ENCODE measurements at places on chromosomes 7 and 10.

DNA sequence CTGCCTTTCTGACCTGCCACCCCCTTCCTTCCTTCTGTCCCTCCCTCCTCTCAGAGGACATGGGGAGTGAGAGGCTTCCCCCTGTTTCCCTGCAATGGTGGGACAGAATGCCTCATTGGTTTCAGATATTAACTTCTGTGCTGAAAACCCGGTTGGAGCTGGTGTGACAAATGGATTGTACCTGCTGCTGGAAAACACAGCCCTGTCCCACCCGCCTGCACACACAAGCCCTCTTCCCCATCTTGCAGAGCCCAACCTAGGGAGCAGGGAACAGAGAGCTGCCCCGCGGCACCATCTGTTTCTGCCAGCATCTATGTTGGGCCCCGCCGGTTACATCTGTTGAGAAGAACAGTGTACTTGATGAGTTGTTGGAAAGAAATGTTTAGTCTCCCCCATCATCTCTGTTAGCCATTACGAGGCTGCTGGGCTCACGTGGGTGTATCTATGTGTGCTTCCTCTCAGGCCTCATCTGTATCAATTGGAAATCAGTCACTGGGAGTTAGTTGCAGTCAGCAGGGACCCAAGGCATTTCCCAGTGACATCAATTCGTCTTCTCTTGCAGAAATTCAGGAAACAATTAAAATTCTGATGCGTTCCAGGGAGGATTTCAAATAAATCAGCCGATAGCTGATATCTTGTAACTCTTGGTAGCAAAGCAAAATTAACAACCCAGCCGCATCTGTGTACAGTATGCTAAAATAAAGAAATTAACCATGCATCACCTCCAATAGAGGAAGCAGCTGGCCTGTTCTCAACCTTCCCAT lies 725.6 kb upstream of the GALNT17 start:
- DNase-seq = peak; percentile 66

- no peak for DNase-seq
These were observed 49.5 kb downstream of the GNAI1 start for GRCh38 chr7:80183900-80184685.

DNA sequence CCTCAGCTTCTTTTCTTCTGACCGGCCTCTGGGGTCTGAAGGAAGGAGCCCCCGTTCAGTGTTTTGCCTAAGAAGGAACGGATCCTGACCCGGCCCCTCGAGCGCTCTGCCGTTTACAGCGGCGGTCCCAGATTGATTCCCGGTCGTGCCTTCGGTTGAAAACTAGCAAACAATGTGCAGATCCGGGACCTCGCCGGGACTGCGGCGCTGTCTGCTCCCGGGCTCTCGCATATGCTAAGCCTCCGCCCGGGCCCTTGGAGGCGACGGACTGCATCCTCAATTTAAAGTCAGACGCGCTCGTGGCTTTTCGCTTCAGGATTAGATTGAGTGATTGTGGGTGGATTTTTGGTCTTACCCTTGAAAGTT lies 559 bp downstream of the DBF4 start:
- peak; percentile 77 for DNase-seq

DNA sequence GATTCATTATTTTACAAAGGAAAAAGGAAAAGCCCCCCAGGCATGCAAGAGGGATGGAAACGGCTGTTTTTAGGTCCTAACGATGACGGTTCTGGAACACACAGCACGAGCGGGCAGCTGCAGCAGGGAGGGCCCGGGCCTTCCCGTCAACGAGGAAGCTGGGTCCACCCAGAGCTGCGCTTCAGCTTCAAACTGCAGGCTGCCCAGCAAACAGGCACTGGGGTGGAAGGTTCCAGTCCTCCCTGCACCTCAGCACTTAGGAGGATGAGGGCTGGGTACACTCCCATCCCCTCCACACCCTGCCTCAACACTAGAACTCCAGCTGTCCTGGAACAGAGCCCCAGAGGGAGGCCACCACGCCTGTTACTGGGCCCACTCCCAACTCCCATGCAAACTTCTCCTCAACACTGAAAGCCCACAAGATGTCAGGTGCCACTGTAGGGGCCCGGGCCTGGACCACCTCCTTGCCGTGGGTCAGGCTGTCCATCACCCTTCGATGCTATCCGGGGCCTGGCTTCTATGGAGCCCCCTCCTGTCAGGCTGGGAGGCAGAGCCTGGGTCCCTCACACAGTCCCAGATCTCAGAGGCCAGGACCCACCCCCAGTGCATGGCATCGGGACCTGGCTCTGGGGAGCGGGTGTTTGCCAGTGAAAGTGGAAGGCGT lies 33.0 kb downstream of the PAPOLB start:
- no peak for DNase-seq

GRCh38 chr10:1229116-1229515 lies 172.9 kb downstream of the WDR37 start:
- DNase-seq = no peak

DNA sequence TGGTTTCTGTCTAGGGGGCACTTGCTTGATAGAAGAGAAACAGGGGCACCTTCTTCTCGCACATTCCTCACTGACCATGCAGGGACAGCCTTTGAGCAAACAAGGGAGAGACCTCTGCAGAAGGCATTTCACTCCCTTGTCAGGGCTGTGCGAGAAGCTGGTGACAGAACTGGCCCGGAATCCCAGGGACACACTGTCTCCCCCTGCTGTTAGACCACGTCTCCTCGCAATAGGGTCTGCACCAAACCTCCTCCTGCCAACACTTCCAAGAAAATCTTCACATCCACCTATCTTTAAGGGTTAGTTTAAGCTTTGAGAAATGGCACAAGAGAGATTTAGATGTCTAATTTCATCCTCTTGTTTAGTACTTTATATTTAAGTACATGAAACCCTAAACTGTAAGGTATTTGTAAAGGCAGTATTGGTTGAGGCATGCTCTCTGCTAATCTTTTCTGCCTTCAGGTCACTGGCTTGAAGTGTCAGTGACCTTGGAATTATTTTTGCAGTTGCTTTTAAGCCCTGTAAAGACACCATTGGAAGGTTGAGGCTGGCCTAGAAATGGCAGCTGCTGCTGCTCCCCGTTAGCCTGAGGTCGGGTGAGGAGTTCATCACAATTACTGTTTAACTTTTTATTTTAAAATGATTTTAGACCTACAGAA lies 37.0 kb downstream of the RBM20 start:
- peak; percentile 62 for DNase-seq

GRCh38 chr7:28980451-28981160 lies 22.5 kb upstream of the TRIL start:
- peak; percentile 49 for DNase-seq

DNA sequence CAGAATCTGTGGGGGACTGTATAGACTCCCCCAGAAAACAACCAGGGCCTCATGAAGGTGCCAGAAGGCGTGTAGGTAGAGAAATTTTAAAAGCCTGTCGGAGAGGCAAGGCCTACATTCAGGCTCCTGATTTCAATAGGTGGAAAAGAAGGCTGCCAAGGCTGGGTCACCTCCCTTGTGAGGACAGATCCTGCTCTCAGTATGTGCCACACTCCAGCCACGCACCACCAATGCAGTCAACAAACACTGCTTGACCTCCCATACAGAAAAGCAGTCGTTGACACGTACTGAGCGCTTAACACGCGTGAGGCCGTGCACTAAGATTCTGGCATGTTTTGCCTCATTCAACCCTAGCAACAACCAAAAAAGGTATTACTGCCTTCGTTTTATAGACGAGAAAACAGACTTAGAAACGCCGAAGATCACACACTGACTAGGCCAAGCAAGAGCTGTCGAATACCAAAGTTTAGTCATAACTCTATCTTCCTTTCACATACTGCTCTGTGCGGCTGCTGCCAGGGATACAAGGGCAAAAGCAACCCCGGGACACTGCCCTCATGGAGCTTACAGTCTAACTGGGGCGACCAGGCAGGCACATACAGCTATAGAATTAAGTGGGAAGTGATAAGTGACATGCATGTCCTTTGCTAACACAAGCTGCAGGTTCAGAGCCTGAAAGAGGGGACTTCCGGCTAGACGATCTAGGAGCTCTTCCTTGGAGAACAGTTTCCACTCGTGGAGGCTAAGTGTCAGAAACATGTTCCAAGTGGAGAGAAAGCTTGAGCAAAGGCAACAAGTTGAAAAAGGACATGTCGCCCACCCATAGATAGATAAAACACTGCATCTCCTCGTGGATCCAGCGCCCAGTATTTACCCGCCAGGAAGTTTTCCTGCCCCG lies 797 bp upstream of the NKX2-3 start:
- DNase-seq = no peak

DNA sequence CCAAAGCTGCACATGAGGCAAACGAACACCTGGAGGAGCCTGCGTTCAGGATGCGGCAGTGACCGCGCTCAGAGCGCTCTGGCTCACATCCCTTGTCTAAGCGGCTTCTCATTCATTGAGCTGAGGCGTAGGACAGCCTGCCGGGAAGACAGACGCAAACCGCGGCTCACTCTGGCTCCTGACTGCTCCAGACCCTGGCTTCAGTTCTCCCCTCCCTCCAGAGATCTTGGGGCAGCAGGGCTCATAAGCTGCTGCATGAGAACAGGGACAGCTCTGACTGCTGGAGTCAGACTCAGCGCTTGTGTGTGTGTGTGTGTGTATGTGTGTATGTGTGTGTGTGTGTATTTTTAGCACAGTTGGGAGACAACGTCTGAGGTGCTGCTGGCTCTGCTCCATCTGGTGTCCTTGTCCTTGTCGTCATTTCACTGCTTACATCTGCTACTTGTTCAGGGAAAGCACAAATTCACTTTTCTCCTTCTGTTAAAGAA lies 15.8 kb upstream of the LYZL2 start:
- peak; percentile 67 for DNase-seq

DNA sequence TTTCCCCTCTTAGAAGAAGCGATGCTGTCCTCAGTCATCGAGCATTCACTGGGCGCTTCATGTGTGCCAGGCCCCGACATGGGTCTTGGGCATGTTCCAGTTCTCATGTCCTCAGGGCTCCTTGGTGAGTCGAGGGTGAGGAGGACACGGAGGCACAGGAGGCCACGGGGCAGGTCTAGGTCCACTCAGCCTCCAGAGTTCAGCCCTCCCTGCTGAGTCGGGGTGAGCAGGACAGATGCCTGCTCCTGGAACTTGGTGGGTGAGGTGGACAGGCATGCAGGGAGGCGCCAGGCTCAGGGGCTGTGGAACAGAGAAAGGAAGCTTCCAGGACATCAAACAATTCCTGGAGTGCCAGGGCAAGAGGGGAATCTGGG lies 87.4 kb downstream of the BMS1 start:
- no peak for DNase-seq

DNA sequence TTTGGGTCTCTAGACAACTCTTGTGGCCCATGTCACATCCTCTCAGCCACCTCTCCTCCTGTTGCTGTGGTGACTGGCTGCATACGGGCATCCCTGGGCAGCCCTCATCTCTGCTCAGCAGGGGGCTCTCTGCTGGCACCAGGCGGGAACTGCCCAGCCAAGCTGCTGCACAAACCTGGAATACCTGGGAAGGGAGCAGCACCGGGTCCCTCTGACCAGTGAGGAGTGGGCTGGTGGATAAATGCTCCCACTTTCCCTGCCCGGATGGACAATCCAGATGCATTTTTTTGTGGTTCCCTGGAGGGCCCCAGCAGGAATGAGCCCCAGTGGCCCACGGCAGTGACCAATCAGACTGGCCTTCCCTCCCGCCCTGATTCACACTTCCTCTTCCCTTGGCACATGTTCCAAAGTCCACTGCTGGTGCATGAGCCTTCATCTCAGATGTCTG lies 21.9 kb downstream of the GRID1 start:
- no peak for DNase-seq

DNA sequence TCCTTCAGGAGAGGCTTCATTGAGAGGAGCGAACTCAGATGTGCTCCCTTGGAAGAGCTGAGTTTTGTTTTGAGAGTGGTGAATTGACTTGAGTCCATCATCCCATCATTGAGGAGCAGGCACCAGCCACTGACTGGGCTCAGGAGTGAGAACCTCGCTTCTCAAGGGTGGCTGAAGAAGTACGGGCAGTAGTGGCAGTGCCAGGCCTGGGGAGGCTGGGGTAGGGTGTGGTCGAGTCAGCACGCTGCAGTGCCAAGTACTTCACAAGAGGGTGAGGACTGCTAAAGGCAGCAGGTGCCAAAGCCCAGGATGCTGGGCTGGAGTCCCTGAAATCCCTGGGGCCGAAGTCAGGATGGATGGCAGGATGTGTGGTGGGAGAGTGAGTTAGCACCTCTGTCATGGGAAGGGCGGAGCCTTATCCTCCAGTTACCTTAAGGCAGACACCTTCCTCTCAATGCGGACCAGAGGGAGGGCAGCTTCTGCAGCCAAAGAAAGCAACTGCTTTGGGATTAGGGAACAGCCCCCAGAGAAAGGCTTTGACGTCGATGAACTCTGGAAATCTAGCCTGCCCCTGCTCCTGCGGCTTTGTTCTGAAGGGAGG lies 210.3 kb downstream of the CAMK1D start:
- no peak for DNase-seq

- DNase-seq = no peak
These were observed 49.4 kb upstream of the CTBP2 start for GRCh38 chr10:125209591-125210355.

- DNase-seq = no peak
These were observed 16.3 kb downstream of the SMURF1 start for GRCh38 chr7:99127636-99128035.

DNA sequence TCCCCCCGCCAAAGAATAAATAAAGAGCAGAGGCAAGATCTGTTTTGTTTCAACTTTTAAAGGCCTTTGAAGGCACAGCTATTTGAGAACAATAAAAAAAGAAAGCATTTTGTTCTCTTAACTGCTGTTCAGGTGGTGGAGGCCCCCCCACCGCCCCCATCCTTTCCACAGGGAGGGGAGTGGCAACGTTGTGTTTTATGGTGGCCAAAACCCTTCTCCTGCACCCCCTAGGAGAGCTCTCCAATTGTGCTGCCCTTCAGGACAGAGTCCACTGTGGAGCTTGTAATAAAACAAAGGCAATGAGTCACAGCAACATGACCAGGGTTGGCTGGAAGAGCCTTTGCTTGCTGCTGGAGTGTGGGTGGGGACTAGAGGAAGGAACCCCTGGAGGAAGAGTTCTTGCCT lies 987.9 kb downstream of the KCNMA1 start:
- DNase-seq = no peak

- DNase-seq = no peak
These were observed 110.7 kb downstream of the PLCE1 start for GRCh38 chr10:94104316-94105000.

DNA sequence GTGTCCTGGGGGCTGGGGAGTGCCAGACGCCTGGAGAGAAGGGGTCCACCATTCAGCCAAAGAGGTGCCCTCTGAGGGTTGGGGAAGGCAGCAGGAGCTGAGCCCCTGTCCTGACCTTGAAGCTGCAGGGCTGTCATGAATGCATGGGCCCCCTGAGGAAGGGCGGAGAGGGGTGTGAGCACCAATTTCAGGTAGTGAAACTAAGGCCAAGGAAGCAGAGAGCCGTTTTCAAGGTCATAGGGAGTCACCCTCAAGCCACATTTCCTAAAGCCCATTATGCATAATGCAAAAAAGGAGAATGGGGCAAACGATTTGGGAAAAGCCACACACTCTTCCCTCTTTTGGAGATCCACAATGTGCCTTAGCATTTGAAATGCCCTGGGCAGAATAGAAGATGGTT lies 37.2 kb downstream of the FIGNL1 start:
- no peak for DNase-seq

- peak; percentile 18 for DNase-seq
These were observed 658.4 kb upstream of the MBL2 start for GRCh38 chr10:53430974-53431373.

Measured in NCI-H82 (cell line).